ENCODE measurements at places on chromosomes 6 and 20.

DNA sequence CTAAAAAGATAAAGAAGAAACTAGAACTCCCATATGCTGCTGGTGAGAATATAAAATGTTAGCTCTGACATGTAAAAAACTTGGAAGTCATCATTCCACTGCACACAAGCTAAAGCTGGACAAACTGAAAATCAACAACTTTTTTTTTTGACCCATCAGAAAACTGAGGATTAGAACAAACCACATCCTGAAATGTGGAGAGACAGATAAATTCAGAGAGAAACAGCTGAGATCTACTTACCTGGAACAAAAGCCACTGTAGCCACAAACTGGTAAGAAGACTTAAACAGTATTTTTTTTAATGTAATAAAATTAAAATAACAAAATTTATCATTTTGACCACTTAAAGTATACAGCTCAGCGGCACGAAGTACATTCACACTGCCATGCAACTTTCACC, 408.5 kb upstream of the RGS17 start:
- DNase-seq, result no peak

DNA sequence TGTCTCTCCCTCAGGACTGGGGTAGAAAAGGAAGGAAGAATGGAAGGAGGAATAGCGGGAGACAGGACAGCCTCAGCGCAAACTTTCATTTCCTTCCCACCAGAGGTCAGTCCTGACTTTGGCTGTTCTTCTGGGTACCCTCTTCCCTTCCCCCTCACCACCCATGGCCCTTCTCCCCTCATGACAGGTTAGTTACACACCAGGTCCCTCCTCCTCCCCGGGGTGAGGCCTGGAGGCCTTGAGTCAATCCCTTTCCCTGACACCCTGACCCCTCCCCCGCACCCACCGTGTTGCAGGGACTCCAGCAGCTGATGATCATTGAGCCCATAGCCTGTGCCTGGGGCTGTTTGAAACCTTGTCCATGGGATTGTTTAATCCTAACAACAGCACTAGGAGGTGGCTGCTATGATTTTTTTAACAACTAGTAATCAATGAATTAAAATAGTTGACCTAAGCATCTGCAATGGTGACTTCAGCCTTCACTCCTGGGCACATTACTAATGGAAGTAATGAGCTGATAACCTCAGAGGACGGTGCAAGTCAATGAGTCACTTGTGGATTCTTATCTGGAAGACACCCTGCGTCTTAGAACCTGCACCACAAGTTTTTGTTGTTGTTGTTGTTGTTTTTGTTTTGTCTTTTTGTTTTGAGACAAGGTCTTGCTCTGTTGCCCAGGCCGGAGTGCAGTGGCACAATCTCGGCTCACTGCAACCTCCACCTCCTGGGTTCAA, 46.6 kb upstream of the CCDC167 start:
- DNase-seq, result no peak

DNA sequence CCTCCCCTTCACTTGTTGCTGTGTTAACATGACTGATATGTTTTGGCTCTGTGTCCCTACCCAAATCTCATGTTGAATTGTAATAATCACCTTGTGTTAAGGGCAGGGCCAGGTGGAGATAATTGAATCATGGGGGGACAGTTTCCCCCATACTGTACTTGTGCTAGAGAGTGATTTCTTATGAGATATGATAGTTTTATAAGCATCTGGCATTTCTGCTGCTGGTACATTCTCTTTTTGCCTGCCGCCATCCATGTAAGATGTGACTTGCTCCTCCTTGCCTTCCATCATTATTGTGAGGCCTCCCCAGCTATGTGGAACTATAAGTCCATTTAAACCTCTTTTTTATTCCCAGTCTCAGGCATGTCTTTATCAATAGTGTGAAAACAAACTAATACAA, 185.0 kb downstream of the TBX18 start:
- DNase-seq, result no peak

DNA sequence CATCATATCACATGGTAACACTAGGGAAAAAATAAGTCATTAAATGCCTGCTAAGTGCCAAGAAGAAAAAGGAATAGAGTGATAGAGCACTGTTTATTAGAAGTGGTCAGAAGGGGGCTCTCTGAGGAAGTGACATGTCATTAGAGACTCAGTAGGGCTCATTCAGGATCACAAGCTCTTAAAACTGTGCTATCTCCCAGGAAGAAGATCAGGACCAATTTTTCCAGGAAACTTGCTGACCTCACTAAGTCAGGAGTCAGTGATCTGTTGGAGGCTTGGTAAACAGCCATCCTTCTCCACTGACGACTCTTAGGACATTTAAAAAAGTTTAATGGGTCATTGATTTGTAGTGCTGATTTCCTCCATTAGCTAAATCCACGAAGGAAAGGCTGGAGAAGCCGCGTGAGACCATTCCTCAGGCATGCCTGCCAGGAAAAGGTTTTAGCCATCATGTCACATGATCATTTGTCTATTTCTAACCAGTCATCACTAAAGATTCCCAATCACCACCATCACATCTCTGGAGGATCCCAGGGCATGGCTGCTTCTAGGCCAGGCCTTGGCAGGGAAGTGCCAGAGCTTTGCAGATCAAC, 5.9 kb upstream of the PTPN1 start:
- DNase-seq, result peak; percentile 40

- DNase-seq, result no peak
Measured at GRCh38 chr6:116500969-116501433, 10.4 kb upstream of the CALHM5 start.

DNA sequence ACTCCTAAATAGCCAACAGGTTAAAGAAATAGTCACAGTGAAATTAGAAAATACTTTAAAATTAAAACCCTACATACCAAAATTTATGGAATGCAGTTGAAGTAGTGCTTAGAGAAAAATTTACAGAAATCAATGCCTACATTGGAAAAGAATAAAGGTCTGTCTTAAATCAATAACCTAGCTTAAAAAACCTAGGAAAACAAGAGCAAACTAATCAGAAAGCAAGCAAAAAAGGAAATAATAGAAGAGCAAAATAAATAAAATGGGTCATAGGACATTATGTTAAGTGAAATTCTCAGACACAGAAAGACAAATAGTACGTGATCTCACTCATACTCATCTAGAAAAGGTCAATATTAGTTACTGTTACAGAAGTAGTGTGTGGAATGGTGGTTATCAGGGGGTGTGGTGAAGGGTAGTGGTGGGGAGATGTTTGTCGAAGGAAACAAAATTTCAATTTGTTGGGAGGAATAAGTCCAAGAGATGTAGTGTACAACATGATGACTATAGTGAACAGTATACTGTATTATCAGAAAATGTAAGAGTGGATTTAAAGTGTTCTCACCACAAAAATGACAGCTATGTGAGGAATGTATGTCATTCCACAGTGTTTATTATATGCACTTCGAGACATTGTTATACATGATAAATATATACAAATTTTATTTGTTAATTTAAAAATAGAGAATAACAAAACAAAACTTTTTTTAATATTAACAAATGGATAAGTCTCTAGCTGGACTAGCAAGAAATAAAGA, 423.6 kb downstream of the CDH26 start:
- no peak for DNase-seq

GRCh38 chr20:25389858-25390537, 637 bp downstream of the ABHD12 start:
- peak; percentile 18 for DNase-seq

GRCh38 chr6:135002974-135003703, 51.5 kb downstream of the HBS1L start:
- DNase-seq, result no peak

DNA sequence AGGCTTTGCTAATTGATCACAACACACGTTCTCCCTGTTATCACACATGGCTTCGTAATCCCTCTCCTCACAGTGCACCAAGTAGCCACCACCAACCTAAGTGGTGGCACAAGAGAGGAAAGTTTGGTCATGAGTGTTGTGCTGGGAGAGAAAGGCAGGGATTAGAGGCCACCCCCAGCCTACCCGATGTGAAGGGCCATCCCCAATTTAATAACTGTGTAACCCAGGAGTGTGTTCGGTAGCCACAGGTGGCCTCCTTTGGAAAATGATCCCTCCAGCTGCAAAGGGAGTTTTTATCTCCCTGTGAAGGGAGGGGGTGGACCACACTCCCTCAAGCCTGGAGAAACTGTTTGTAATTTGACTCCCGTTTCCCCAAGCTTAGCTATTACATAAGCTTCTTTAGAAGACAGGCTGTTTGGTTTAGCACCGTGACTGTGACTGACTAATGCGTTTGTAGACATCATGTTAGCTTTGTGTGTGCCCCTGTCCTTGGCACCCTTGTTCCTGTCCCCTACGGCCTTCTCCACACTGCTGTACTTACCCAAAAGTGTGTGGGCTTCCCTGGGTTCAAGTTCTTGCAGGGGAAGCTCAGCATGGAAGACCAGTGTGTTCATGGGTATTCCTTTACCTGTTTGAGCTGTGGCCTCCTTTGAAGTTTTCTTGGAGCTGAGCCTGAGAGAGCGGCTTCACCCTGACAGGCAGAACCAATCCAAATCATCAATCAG, 20.6 kb downstream of the PPP1R16B start:
- DNase-seq, result peak; percentile 37

GRCh38 chr6:120116343-120116742, 766.8 kb upstream of the MAN1A1 start:
- DNase-seq, result no peak

- no peak for DNase-seq
Measured at GRCh38 chr6:54254886-54255285, 53.4 kb upstream of the TINAG start.

DNA sequence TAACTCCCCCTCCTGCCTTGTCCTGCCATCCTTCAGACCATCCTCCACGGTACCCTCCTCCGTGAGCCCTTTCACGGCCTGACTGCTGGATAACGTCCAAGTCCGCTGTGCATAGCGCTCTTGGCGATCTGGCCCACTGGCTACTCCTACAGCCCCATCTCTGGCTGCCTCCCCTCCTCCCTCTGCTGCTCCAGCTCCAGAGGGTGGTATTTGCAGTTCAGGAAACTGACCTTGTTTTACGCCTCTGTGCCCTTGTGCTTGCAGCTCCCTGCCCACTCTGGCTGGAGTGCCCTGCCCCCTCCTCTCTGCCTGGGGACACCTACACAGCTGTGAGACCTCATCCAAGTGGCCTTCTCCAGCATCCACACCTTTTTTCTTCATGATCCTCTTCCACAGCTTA, 6.5 kb upstream of the RREB1 start:
- DNase-seq, result no peak

DNA sequence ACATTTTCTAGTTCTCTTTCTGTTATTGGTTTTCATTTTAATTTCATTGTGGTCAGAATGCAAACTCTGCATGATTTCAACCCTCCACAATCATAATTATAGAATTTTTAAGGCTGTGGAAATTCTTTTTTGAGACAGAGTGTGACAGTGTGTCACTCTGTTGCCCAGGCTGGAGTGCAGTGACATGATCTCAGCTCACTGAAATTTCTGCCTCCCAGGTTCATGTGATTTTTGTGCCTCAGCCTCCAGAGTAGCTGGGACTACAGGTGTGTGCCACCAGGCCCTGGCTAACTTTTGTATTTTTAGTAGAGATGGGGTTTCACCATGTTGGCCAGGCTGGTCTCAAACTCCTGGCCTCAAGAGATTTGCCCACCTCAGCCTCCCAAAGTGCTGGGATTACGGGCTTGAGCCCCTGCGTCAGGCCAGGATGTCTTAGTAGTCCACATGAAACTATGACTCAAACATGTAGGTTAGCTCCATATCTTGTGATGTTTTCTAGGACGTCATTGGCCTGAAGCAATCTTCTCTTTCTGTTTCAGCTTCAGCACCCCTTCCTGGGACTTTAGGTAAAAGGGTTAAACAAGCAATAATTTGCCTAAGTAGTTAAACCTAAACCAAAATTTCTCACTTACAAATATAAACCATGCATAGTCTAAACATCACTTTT, 47.4 kb upstream of the SAMD3 start:
- DNase-seq, result no peak

DNA sequence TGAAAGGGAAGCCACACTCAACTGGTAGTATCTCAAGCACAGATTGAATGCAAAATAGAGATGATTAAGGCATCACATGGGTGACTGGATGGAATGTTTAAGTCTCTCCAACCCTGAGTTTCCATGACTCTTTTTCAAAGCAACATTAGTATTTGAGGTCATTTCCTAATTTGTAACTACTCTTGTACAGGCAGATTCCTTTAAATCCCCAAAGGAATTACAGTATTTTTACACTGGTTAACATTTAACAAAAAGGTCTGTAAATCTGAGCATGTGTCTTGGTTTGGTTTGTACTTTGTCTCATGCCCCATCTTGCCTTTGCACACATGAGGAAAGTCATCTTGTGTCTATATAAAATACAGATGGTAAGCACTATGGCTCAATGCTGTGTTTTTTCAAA, 15.1 kb downstream of the RMND1 start:
- peak; percentile 92 for DNase-seq

GRCh38 chr6:54335871-54336270, 27.6 kb downstream of the TINAG start:
- peak; percentile 99 for DNase-seq

DNA sequence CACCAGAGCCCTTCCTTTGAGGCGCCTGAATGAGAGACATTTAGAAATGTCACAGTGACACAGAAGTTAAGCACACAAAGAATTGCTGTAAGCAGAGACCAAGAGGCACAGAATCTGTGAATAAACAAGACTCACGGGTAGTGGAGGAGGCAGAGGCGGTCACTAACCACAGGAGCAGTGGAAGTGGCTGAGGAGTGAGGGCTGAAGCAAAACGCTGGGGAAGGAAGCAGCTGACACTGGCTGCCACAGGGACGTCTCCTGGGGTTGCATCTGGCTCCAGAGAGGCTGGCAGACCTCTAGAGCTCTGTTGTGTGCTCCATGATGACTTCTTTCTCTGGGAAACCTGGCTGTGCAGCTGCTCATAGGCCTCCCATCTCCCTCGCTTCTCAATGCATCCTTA, 65.0 kb upstream of the SLC2A12 start:
- peak; percentile 27 for DNase-seq

DNA sequence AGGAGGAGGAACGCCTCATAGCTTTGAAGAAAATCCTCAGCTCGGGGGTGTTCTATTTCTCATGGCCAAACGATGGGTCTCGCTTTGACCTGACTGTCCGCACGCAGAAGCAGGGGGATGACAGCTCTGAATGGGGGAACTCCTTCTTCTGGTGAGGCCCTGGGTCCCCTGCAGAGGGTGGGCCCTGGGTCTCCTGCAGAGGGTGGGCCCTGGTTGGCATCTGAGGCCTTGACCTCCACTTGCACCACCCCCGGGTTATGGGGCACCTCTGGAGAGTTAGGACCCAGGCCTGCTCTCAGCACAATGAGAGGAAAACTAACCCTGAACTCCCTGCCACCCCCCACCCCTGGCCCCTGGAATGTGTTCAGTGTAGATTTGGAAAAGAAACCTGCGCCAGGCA, 47.2 kb downstream of the SYNJ2 start:
- no peak for DNase-seq

DNA sequence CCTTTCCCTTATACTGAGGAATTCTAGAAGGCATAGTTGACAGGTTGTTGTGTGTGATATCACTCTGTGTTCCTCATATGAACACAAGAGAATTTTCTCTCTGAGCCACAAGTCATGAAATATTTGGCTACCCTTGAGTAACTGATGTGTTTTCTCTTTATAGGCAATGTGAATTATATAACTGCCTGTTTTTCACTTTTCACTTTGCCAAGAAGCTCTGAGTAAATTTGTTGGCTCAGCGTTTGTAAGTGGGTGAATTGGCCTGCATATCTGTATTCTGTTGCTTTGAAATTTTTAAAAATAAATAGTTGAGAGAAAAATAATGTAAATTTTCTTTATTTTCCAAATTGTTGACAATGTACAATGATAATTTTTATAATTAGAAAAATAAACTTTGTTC, 5.2 kb upstream of the BTBD9 start:
- no peak for DNase-seq

- DNase-seq, result no peak
Measured at GRCh38 chr20:16378712-16379370, 194.4 kb downstream of the KIF16B start.
